Bone marrow (tissue), 2 donors: ENCODE measurements at places on chromosomes 1 and 21.

- no peak for DNase-seq
These were observed 76.8 kb upstream of the IVNS1ABP start for GRCh38 chr1:185393815-185394214.

DNA sequence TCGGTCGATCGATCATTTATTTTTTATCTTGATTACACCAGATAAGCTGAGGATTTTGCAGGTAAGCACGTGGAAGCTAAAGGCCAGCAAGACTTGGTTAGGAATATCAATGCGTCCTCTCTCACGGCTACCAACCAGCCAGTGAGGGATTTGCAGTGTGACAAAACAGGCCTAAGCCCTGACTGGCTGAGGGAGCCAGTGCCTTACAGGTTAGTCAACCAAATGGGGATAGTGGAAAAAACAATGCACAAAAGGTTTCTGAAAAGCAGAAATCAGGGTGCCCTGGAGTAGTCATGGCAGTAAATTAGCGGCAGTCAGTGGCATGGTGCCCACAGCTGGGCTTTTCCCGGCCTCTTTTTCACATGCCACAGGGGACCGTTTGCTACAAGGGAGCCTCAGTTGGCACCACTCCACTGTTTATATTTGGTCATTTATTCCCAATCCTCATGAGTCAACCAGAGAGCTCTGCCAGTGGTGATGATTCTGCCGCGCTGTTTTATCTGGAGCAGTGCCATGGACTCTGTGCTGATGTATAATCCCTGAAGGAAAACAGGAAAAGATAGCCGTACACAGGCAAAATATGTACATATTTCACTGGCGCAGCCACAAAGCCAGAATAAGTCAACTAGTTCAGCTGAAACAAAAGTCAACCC, 167.6 kb downstream of the RHOU start:
- DNase-seq = no peak

- no peak for DNase-seq
These were observed 41.5 kb upstream of the GBP6 start for GRCh38 chr1:89322402-89322801.

- no peak for DNase-seq
These were observed 4.7 kb downstream of the FMOD start for GRCh38 chr1:203346060-203346768.

GRCh38 chr21:34642211-34643075, 26.4 kb upstream of the CLIC6 start:
- no peak for DNase-seq

GRCh38 chr1:232504651-232505050, 125.3 kb downstream of the SIPA1L2 start:
- no peak for DNase-seq

GRCh38 chr21:40337981-40338380, 470.7 kb downstream of the PCP4 start:
- DNase-seq = no peak

DNA sequence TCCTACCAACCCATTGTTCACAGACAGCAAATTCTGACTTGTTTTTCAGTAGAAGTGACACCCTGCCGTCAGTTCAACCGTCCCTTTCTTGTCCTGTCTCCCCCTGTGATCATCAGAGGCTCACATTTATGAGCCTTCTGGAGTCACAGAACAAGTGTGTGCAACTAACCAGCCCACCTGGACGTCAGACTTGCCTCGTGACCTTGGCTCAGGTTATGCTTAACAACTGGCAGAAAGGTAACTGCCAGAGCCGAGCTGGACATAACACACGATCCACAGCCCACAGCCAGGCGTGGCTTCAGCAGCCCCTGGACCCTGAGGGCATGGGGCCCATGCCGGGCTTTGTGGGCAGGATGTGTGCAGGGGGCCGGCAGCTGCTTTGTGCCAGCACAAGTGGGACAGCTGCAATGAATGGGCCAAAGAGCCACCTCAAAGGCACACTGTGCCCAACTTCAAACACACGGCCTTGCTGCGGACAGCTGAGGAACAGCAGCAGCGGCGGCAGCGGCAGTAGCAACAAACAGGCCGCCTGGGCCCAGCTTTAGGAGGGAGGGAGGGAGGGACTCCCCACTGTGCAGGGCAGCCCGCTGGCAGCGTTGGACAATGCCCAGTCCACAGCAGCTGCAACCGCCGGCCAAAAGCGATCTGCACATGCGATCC, 103.9 kb downstream of the ZBTB18 start:
- DNase-seq = no peak

- DNase-seq = no peak
These were observed 76.3 kb downstream of the ADARB1 start for GRCh38 chr21:45150638-45151131.
